ENCODE measurements at places on chromosomes 3 and 15.
A peak's percentile ranks its signal among the peaks of the same experiment; 100 is the strongest.

DNA sequence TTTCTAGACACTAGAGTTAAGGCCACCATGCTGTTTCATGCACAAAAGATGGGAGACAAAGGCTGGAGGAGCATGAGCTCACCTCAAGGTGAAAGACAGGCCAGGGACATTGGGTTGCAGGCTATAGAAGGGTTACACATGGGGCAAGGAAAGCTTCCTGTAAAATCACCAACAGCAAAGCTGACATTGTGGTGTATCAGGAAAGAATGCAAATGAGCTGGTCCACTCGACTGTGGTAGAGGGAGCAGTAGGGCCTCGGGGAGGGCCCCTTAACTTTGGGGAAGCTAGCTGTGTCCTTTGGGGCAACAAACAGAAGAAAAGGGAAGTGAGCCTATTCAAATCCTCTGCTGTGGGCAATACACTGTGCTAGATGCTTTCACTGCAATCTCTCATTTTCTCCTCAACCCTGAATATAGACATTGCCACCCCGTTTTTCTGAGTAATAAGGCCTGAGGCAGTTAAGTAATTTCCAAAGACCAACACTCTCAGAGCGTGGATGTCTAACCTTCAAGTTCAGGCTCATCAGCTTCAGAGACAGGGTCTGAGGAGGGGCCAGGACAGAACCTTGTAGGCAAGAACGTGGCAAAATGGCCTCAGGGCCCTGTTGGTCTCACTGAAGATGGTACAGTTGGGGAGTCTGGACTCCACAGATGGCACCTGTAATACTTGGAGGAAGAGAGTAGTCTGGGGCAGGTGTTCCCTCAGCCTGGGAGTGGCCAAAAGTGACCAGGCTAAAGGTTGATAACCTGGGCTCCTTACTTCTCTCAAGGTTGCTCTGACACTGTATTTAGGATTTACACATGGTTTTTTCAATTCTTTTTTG is 24.1 kb downstream of the CX3CR1 start:
- no peak for DNase-seq

- DNase-seq, result no peak
Measured at GRCh38 chr3:58258392-58259055, 20.9 kb downstream of the ABHD6 start.

GRCh38 chr3:124318656-124319055 is 326.7 kb upstream of the ROPN1 start:
- no peak for DNase-seq

DNA sequence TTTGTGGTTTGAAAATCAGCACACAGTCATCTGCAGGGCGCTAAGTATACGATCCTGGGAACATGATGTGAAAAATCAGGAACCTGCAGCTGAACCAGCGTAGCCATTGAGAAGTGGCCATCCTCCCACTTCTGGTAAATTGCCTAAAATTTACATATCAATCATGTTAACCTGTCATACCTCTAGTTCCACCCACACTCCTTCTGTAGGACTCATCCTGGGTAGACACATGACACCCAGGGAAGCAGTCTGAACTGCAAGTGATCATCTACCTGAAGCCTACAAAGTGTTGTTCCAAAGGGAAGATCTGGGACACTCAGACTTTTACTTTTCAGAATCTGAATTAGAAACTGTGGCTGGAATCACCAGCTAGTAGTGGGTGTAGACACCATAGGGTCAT is 5.5 kb upstream of the PSMD6 start:
- no peak for DNase-seq

DNA sequence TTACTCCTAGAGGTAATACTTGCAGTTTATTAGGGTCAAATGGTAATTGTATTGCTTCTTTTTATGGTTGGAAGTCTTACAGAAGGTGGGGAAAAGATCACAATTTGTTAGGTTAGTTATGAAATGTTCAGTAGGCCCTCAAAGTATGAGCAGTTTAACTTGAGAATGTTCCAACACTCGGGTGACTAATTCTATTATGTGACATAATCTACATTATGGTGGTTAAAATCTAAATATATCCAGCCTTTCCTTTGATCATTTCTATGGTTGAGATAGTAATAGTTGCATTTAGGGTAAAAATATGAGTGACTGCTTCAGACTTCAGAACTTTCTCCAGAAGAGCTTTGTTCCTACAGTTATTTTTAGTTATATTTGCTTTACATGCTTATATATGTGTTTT is 19.6 kb upstream of the FBXO22 start:
- no peak for DNase-seq

- DNase-seq, result no peak
Measured at GRCh38 chr3:119035014-119035346, 334 bp upstream of the IGSF11 start.

DNA sequence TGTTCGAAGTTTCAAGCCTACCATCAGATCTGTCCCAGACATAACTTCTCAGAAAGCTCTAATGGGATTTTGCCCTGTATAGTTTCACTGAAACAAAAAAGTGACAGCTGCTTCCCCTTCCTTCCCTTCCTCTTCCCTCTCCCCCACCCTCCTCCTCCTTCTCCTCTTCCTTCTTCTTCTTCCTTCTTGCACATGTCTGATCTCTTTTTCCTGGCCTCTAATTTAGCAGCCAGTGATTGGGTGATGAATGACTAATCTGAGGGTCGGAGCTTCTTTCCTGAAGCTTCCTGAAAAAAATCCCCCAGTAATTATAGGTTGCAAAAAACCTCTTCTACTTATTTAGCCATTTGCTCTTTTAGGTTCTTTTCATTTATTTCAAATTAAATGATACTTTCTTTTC is 168.7 kb downstream of the POTEB3 start:
- DNase-seq, result no peak

- DNase-seq, result no peak
Measured at GRCh38 chr15:60496853-60497252, 17.9 kb upstream of the ICE2 start.

DNA sequence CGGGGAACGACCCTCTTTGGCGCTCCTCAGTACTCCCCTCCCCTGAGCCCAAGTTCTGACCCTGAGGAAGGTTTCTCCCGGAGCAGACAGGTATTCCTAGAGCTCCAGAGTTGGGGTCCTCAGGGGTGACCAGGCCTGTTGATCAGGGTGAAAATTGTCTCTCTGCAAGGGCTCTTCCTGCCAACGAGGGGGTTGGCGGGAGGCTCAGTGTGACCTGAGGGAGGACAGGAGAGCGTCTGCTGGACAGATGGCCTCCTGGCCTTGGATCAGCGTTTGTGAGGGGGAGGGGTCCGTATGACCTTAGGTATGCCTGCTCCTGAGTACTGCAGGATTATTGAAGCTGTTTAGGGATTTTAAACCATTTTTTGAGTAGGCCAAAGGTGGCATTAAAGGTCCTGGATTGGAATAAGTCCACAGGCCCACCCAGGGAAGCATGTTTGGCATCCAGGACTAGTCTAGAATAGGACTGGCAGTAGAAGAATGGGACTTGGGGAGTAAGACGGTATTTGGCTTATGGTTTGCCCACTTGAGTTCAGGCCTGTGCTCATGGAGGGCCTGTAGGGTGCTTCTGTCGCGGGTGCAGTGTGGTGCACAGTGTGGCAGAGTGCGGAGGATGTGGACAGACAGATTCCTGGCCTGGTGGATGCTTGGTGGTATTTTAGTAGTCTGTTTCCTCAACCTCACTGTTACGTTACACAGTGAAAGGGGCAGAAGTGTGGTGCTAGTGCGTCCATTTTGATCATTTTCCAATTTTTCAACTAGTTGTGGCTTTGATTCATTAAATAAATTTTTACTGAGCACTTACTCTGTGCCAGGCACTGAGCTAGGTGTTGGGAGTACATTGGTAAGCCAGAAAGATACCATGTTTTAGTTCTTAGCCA is 959 bp downstream of the ZNF592 start:
- peak; percentile 33 for DNase-seq

- no peak for DNase-seq
Measured at GRCh38 chr3:65854606-65855304, 184.0 kb downstream of the MAGI1 start.

Measured in stimulated activated CD4-positive, alpha-beta T cell treated with anti-CD3 and anti-CD28 coated beads, Interleukin-2, amount 100 ng/mL, for 48 hours (primary cell).